ENCODE measurements at places on chromosomes 2 and 18.
A peak's percentile ranks its signal among the peaks of the same experiment; 100 is the strongest.

DNA sequence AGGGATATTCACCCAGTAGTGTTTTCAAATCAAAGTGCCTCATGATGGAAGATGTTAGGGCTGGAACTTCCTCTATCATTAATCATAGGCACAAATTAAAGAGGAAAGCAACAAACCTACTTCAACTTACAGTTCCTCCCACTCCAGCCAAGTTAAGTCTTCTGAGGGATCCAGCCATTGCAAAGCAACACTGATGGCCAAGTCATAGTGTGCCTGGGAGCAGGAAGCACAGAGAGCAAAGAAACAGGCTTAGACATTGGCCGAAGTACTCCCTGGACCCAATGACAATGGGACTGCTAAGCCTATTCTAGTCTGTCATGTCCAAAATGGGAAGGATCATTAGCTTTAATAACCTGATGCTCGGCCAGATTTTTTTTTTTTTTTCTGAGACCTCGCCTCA, 7.0 kb downstream of the C2orf80 start:
- no peak overlapping the region for H3K27ac ChIP-seq
- H3K4me3 ChIP-seq = no peak overlapping the region
- H3K27me3 ChIP-seq = no peaks in the 10 kb centered on the region
- H3K4me1 ChIP-seq = no peaks in the 10 kb centered on the region
- no peak for DNase-seq

DNA sequence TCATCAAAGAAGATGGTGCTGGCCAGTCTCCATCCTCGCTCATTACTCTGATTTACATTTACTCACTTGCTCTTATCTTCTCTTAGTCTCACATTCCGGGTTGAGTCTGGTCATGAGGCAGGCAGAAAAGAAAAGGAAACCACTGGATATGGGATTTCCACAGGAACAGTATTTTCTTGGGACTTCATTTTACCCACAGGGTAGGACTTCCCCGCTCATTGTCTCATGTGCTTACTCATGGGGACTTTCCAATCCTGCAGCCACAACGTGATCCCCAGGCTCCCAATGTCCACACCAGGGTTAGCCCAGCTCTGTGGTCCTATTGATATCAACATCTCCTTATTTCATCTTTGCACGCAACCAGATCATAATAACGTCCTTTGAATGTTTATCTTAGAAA, 373.8 kb downstream of the TMEM182 start:
- no peak overlapping the region for H3K4me3 ChIP-seq
- DNase-seq = no peak
- no peaks in the 10 kb centered on the region for H3K36me3 ChIP-seq

GRCh38 chr18:39958876-39959275, 1996.2 kb upstream of the PIK3C3 start:
- no peaks in the 10 kb centered on the region for H3K36me3 ChIP-seq
- peaks cover 37% of the 10 kb centered on the region for H3K4me1 ChIP-seq

DNA sequence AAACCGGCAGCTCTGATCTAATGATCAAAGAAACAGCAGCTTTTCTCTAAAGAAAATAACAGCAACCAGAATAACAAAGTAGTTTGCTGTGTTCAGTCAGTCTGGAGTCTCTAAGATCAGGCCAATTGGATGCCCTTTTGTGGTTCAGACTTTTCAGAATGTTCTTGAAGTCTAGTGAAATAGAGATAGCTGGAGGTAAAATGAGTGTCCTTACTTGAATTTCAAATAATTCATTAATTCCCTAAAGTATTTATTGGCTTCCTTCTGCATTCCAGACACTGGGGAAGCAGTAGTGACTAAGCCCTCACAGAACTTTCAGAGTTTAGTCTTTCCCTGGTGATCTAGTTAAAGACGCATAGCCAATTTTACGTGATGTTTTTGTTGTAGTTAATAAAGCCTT, 58.7 kb downstream of the C18orf54 start:
- no peak overlapping the region for H3K4me3 ChIP-seq
- DNase-seq = no peak
- no peaks in the 10 kb centered on the region for H3K36me3 ChIP-seq

DNA sequence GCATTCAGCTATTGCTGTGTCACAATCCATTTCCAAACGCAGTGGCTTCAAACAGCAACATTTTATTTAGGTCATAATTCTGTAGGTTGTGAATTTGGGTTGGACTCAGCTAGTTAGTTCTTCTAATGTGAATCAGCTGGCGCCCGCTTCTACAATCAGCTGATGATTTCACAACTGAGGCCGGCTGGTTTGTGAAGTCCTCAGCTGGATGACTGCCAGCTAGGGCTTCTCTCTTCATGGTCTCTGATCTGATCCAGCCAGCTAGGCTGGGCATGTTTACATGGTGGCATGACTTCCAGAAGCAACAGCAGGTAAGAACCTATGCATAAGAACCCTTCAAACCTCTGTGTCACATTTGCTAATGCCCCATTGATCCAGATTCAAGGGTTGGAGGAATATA, 172.0 kb downstream of the SLC4A10 start:
- no peak overlapping the region for H3K4me3 ChIP-seq
- DNase-seq = no peak
- no peak overlapping the region for H3K27ac ChIP-seq
- no peaks in the 10 kb centered on the region for H3K36me3 ChIP-seq
- H3K4me1 ChIP-seq = no peaks in the 10 kb centered on the region

- H3K4me3 ChIP-seq = peak overlapping the region; percentile 78
- peak overlapping the region; percentile 60 for H3K27ac ChIP-seq
- H3K27me3 ChIP-seq = no peaks in the 10 kb centered on the region
- DNase-seq = no peak
- H3K36me3 ChIP-seq = no peaks in the 10 kb centered on the region
Measured at GRCh38 chr2:178195390-178196166, 1.3 kb downstream of the OSBPL6 start.

DNA sequence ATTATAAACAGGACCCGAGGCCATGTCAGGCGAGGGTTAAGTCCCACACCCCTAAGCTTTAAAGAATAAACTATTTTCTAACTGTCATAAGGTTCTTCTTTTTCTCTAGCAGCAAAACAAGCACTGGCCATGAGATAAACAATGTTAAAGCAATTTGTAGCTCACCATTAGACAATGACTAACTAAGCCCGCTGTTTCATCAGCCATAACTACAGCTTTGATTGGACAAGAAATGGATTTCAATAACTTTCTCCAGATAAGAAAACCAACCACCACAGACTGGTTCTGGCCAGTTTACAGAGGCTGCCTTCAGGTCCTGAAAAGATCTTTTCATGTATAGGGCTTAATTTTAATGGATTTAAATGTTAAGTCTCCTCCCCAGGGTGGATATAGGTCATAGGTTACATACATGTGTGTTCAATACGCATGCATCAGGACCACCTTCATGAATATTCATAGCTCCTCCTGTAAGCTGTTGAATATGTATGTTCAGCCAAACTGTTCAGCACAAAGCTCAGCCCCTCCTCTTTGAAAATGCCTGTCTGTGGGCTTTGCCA, 108.7 kb upstream of the RAB6C start:
- no peak overlapping the region for H3K27ac ChIP-seq
- no peak overlapping the region for H3K4me3 ChIP-seq
- no peaks in the 10 kb centered on the region for H3K27me3 ChIP-seq
- no peaks in the 10 kb centered on the region for H3K4me1 ChIP-seq
- DNase-seq = no peak

DNA sequence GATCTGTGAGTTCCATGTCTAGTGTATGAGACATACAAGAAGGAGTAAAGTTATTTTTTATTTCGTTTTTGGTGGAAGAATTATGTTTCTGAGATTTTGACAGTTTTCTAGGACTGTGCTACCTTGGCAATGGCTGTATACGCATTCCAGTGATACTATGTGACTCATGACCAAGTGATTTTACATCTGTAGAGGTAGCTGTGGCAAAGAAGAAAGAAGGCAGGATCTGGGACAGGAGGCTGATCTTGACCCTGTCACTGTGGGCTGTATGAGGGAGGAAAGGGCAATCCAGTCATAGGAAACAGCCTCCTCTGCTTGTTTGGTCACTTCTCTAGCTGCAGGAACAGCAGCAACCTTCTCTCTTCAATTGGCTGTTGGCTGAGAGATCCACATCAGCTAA, 44.0 kb upstream of the PDCL3 start:
- DNase-seq = no peak
- no peaks in the 10 kb centered on the region for H3K36me3 ChIP-seq
- H3K27me3 ChIP-seq = no peaks in the 10 kb centered on the region

- DNase-seq = no peak
- no peak overlapping the region for H3K4me3 ChIP-seq
Measured at GRCh38 chr2:34291076-34291475, 692.0 kb upstream of the FAM98A start.

DNA sequence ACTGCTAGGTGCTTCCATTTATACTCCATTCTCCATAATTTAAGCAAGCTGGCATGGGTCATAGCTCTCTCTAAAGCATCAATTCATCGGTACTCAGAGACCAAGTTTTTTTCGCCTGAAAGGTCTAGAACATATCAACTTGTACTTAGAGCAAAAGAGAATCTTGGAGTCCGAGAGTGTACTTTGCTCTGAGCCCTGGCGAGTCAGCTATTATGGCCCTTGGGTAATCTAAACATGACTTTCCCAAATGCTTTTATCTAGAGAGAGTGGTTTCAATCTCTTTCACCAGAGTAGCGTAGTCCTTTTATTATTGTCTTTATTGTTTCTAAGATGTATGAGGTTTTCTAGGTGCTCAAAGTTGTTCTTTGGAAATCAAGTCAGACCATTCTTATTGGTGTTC, 34.4 kb downstream of the MAIP1 start:
- H3K4me1 ChIP-seq = no peaks in the 10 kb centered on the region
- no peaks in the 10 kb centered on the region for H3K27me3 ChIP-seq
- H3K4me3 ChIP-seq = no peak overlapping the region
- no peak overlapping the region for H3K27ac ChIP-seq

DNA sequence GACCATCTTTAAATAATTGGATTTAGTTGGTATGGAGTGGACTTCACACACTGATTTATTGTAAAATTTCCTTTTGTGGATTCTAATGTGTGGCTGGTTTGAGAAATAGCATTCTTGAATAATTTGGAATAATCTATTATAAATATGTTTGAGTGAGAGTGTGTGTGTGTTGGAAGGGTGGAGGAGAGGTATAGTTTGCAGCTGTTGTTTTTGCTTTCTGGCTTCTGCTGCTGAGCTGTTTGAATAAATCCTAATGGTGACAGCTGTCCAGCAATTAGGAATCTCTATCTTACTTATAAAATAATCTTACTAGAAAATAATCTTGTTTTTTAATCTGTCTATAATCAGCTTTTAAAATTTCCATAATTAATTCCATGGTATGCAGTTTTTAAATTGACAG, 1283.0 kb upstream of the CDH2 start:
- no peak overlapping the region for H3K4me3 ChIP-seq
- DNase-seq = no peak
- no peaks in the 10 kb centered on the region for H3K27me3 ChIP-seq
- H3K27ac ChIP-seq = no peak overlapping the region
- H3K4me1 ChIP-seq = peaks cover 6% of the 10 kb centered on the region
- H3K36me3 ChIP-seq = peaks cover 6% of the 10 kb centered on the region

DNA sequence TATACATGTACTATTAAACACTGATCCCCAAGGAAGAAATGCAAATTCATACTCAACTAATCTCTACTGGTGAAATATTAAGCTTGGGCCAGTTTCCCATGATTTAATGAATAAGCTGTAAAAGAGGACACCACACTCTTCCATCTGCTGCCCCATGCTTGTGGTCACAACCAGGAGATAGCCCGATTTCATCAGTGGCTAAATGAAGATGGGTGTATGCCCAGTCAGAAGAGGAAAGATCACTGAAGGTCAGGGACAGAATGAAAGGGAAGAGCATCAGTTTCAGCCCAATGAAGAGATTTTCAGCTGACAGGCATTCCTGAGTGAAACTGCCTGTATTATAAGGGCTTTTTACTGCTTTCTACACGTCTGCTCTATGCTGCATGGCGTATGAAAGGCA, 103.5 kb downstream of the KCNS3 start:
- peaks cover 5% of the 10 kb centered on the region for H3K4me1 ChIP-seq
- no peak for DNase-seq
- H3K27me3 ChIP-seq = no peaks in the 10 kb centered on the region
- no peaks in the 10 kb centered on the region for H3K36me3 ChIP-seq

DNA sequence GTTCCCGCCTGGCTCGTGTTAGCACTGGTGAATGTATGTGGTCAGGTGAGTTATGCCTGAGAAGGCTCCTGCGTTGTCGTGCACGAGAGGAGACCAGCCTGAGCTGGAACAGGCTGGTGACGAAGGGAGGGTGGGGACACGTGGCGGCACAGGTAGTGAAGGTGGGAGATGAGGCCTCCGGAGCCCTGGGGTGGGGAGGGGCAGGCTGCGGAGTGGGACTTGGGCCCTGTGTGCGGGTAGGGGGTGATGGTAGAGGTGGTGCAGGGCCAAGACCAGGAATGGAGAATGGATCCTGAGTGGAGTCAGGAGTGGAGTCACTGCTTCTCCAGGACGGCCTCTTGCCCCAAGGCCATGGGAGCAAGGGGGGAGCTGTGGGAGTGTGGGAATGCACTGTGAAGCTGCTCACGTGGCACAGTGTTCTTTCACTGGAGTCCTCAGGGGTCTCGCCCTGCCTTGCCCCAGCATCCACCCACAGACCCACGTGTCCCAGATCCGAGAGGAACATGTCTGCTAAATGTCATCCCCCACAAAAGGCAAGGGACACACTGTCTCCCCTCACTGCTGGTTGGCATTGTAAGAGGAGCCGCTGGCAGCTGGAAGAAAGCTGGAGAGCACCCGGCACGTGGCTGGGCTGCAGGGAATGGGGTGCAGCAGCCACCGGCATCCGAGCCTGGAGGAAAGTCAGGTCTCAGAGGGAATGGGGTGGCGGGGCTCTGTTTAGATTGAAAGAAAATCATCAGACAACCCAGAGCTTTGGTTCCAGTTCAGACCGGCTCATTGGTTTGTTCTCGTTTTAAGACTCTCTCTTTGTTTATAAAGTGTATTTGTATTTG, 63.7 kb downstream of the CYP26B1 start:
- H3K36me3 ChIP-seq = no peaks in the 10 kb centered on the region
- H3K27ac ChIP-seq = no peak overlapping the region
- DNase-seq = no peak
- H3K27me3 ChIP-seq = no peaks in the 10 kb centered on the region
- H3K4me1 ChIP-seq = no peaks in the 10 kb centered on the region
- H3K4me3 ChIP-seq = no peak overlapping the region

GRCh38 chr18:24268784-24269550, 128.7 kb downstream of the OSBPL1A start:
- no peak overlapping the region for H3K27ac ChIP-seq
- no peak overlapping the region for H3K4me3 ChIP-seq
- peaks cover 32% of the 10 kb centered on the region for H3K4me1 ChIP-seq
- H3K27me3 ChIP-seq = no peaks in the 10 kb centered on the region
- no peak for DNase-seq
